Lung (tissue), 17 donors: ENCODE measurements at places on chromosomes 5 and 9. TPM values are rescaled to one million over a fixed set of nuclear protein-coding genes. Genes with fewer than 3 reads are reported as not detected.

Gene PCDHA9
- 0.68 TPM for total RNA-seq

Gene SEMA4D
- 26.2 TPM for total RNA-seq

Gene PCDHGB1
- 8.4 TPM for total RNA-seq

Gene TNFSF8
- 8.7 TPM for total RNA-seq

Gene GHR
- 23.8 TPM for total RNA-seq

Gene C1QTNF3
- total RNA-seq, result 2.7 TPM

Gene SLC4A9
- total RNA-seq, result 0.11 TPM

Gene OR1J2
- total RNA-seq, result not detected

Gene IL33
- 154 TPM for total RNA-seq

Gene CTXN3
- total RNA-seq, result not detected

Gene SUSD3
- total RNA-seq, result 6.4 TPM

Gene LCN10
- 4.7 TPM for total RNA-seq

Gene LHX6
- 3.2 TPM for total RNA-seq

Gene BSPRY
- 8.8 TPM for total RNA-seq

Gene LECT2
- total RNA-seq, result not detected

Gene TOR4A
- total RNA-seq, result 12.1 TPM

Gene ACOT12
- total RNA-seq, result not detected

Gene PRDM9
- not detected for total RNA-seq

Gene C9orf152
- 16.8 TPM for total RNA-seq

Gene PLPPR1
- 5.9 TPM for total RNA-seq

Gene GABBR2
- 0.61 TPM for total RNA-seq

Gene PDCD1LG2
- total RNA-seq, result 6.7 TPM

Gene CCNO
- 8.5 TPM for total RNA-seq

Gene C5orf63
- total RNA-seq, result 5.6 TPM

Gene TMEM232
- total RNA-seq, result 13.5 TPM

Gene ZFP2
- 1.5 TPM for total RNA-seq

Gene PCDHA11
- total RNA-seq, result 1.6 TPM

Gene COL23A1
- 1.5 TPM for total RNA-seq

Gene ANKRD20A1
- 4.4 TPM for total RNA-seq

Gene PRSS3
- total RNA-seq, result not detected

Gene C9orf50
- 0.28 TPM for total RNA-seq

Gene NR5A1
- total RNA-seq, result 0.09 TPM

Gene SPEF2
- total RNA-seq, result 16.9 TPM

Gene FCN1
- 65.0 TPM for total RNA-seq

Gene LVRN
- total RNA-seq, result 0.25 TPM

Gene CTNND2
- 1.1 TPM for total RNA-seq

Gene LSM11
- total RNA-seq, result 7.0 TPM
